ENCODE measurements at places on chromosomes 1 and 21.

DNA sequence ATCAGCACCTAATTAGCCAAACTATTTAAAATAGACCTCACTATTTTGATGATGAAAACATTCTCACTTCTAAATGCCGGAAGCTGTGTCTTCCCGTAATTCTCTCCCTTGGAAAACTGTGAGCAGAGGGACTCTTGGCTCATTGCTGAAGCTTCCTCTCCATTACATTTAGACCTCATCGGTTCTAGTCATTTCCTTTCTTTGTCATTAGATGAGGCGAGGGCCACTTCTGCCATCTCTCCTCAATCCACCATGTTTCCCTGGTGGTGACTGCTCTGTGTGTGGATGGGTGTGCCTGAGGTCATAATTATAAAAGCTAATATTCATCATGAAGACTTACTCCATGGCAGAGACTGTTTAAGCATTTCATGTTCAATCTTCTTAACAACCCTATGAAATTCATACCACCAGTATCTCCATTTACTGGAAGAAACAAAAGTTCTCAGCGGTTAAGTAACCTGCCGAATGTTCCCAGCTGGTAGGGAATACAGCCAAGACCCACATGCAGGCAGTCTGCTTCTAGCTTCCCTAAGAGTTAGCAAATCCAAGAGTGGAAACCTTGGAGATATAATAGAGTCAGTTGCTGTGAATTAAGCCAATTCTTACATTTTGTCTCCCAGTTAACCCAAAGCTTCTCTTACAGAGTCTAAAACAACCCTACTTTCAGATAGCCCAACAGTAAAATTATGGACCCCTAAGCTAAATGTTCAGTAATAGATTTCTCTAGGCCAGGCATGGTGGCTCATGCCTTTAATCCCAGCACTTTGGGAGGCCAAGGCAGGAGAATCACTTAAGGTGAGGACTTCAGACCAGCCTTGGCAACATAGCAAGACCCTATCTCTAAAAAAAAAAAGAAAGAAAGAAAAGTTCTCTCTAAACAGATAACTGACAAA, 156.2 kb downstream of the ZBTB18 start:
- no peak for DNase-seq

- DNase-seq: no peak
Observed at GRCh38 chr1:10681296-10682107, 114.9 kb downstream of the CASZ1 start.

- DNase-seq: no peak
Observed at GRCh38 chr1:180905927-180906326, 6.8 kb upstream of the KIAA1614 start.

- DNase-seq: no peak
Observed at GRCh38 chr1:98336472-98337083, 324.9 kb upstream of the SNX7 start.

- no peak for DNase-seq
Observed at GRCh38 chr1:63892632-63893395, 119.0 kb downstream of the ROR1 start.

- DNase-seq: no peak
Observed at GRCh38 chr1:95048317-95048716, 24.4 kb downstream of the ALG14 start.

DNA sequence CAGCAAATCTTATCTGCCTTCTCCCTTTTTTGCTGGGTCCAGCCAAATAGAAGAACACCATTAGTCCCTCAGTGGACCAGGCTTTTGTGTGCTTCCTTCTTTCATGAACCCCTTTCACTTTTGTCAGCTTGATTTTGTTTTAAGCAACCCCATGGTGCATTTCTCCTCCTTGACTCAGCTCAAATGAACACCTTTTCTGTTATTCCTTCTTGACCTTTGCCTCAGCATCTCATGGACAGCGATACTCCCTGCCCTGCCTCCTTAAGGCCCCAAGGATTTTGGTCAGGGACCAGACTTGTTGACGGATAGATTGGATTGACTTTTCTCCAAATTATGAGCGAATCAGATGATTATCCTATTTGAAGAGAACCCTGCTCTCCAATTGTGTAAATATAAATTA, 356.6 kb upstream of the USP24 start:
- no peak for DNase-seq

DNA sequence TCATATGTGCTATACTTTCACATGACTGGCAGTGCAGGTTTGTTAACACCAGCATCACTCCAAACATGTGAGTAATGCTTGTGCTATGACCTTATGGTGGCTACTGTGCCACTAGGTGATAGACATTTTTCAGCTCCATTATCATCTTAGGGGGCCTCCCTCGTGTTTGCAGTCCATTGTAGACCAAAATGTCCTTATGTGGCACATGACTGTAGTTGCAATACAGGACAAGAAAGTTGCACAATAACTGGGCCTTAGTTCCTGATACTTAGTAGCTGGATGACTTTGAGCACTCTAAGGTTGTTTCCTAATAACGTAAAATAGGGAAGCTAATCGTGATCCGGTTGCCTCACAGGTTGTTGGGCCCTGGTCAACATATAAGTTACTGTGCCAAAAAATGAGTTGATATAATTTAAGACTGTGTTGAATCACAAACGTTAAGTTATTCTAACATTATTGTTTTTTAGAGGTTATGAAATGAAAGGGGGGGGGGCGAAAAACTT, 511 bp upstream of the SNX27 start:
- no peak for DNase-seq

GRCh38 chr1:155272466-155273342, 600 bp downstream of the CLK2 start:
- no peak for DNase-seq

GRCh38 chr1:24151175-24151533, 8.2 kb upstream of the IL22RA1 start:
- no peak for DNase-seq

GRCh38 chr1:8764293-8764937, 53.0 kb downstream of the RERE start:
- no peak for DNase-seq

DNA sequence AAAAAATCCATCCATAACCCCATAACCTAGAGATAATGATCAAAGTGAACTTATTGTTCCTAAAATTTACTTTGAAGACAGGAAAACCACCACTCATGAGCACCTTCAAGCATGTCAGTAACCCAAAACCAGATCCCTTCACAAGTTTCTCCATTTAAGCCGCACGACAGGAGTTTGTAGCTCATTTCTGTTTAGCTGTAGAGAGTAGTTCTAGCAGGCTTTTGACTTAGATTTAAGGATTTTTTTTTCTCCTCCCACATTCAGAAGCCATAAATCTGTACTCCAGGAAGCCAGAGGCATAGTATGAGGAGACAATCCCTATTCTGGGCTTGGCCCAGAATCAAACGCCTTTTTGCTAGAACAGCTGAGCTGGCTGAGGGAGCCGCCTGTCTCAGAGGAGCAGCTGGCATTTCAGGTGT, 25.6 kb downstream of the TOMM20 start:
- peak; percentile 66 for DNase-seq

GRCh38 chr21:17003258-17003615, 509.6 kb upstream of the CXADR start:
- no peak for DNase-seq

GRCh38 chr21:39388811-39389155, 39.9 kb upstream of the HMGN1 start:
- no peak for DNase-seq

DNA sequence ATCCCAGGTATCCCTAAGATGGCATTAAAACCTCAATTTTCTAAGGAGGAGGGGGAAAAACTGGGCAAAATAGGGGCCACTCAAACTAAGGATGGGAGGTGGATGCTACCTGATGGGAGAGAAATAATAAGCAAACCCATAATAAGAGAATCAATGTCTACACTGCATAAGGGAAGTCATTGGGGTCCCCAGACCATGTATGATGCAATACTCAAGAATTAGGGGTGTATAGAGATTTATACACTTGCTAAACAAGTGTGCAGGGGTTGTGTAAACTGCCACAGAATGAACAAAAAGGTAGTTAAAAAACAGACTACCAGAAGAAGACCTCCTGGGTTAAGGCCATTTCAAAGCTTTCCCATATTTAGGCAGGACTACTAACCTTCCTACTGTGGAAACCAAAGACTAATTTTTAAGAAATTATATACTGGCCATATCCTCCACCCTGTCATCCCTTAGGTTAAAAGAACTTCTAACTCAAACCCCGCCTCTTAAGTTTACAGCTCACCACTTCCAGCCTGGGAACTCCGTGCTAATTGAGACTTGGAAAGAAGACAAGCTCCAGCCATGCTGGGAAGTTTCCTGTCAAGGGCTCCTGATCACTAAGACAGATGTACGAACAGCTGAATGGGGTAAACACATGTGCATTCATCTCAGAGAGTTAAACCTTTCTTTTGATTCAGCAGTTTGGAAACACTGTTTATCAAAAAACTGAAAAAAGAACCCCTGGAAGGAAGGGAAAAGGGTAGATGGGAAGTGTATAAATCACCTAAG, 64.4 kb upstream of the TLR5 start:
- no peak for DNase-seq

- DNase-seq: peak; percentile 74
Observed at GRCh38 chr1:92964998-92965397, 3.7 kb upstream of the DIPK1A start.

DNA sequence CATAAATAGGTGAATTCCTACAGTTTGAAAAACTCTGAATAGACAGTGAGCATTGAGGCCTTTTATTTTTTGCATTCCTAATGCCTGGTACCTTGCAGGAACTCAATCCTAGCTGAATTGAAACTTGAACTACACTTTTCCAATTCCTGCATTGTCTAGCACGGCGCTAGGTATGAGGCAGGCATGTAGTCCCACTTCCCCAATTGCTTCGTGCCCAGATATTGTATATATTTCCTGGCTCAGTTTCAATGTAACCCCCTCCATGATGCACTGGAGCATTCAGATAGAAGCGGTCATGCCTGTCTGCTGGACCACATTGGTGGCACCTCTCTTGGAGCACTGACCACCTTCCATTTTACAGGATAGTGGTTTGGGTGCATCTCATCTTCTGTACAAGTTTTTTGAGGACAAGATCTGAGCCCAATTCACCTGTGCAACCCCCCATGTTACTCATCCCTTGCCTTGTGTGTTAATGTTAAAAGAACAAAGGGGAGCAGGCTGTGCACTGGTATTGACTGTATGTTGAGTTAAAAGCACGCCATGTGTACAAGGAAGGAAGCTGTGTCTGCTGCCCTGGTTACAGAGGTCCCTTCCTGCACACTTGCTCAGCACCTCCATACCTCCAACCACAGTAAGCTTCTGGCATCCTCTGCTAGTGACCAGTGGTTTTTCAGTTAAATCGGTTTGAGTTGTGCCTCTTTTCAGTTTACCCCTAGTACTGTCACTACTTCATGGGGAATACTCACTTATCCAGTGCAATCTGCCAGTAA, 10.0 kb upstream of the RAB7B start:
- no peak for DNase-seq

GRCh38 chr1:208206092-208206698, 38.0 kb downstream of the PLXNA2 start:
- DNase-seq: no peak

DNA sequence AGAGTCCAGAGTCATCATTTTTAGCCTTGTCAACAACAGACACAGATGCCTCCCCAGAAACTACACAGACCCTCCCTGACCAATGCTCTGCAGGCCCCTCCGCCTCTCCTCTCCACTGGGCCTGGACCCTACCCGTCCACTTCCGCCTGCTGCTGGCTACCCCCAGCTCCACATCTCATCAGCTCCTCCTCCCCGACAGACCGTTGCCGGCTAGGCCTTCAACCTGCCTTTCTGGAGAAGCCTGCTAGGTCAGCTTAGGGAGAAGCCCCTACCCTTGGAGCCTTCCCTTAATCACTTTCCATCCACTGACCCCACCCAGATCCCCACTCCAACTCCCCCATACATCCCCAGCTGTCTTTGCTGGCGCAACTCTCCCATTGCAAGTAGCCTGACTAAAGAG, 1.4 kb downstream of the TRIM17 start:
- DNase-seq: no peak

DNA sequence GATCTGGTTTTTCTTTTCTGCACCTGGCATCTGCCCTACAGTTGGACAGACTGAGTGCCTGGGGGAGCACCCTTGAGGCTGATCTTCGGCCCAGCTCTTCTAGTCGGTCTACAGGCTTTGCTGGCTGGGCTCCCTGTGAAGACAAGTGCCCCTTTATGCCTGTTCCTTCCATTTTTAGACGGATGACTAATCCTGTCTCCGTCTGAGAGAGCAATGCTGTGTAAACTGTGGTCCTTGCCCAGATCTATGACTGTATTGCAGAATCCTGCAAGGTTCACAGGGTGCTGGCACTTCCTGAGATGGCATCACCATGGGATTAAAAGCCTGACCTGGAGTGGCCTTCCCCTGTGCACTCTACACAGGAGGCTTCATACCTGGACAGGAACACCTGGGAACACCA, 47.6 kb upstream of the SAMD13 start:
- no peak for DNase-seq

DNA sequence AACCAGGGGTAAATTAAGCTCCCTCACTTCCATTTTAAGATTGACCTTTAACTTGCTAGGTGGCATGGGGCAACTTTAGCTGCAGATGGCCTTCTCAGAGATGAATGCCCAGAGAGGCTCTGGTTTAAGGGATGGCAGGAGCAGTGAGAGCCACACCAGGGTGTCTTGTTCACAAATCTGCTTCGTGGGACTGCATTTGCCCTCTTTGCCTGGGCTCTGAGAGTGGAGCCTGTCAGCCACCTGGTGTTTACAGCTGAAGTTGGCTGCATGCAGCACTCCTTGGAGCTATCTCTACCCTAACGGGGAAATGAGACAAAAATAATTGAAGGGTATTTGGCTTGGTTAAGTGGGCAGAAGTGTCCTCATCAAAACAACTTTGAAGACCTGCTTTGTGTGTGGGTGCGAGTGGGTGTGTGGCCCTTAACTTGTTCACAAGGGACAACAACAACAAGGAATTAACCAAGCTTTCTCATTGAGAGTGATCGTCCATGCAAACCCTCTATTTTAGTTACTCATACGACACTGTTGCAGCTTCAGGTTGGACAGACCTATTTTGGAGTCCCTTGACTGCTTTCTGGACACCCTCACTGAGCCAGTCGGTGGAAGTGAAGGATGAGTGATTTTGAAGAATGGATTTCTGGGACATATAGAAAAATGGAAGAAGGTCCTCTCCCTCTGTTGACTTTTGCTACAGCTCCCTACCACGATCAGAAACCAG, 29.8 kb downstream of the PGM1 start:
- DNase-seq: no peak

GRCh38 chr21:34526618-34527290, 14.7 kb upstream of the KCNE1 start:
- no peak for DNase-seq
